Right lung (tissue), 10 donors: ENCODE measurements at places on chromosomes 5 and 9. TPM values are rescaled to one million over a fixed set of nuclear protein-coding genes. Genes with fewer than 3 reads are reported as not detected.
A peak's percentile ranks its signal among the peaks of the same experiment; 100 is the strongest.

The SH2D3C gene
- 33.2 TPM for polyA plus RNA-seq

The C9orf57 gene
- polyA plus RNA-seq, result not detected

DNA sequence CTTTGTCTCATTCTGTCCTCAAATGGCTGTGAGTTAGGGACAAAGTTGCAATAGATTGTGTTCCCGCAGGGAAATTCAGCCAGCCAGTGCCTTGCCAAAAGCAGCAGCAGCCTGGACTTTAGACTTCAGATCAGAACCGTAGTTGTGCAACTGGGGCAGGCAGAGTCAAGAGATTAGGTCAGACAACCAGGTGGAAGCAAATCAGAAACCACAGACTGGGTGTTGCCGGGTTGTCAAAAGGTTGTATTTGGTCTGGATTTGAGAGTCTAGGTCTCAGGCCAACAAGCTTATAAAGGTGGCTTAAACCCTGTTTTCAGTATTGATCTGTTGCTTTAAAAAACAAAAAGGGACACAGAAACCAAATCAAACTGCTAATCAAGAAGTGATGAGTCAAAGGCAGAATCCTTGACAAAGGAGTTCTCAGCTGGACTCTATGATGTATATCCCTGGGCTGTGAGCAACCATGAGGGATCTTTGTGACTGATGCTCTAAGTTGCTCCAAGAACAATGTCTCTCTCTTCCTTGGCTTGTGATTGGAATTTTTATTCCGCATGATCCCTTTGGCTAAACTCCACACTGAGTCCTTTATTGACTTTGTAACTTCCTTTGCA lies 20.9 kb downstream of the RFK start:
- DNase-seq, result peak; percentile 32

- DNase-seq, result no peak
These were observed 55.6 kb downstream of the ATPSCKMT start for GRCh38 chr5:10194083-10194482.

GRCh38 chr5:169599451-169599850 lies 15.9 kb downstream of the SPDL1 start:
- no peak for DNase-seq

GRCh38 chr9:8133606-8134005 lies 334.0 kb upstream of the DMAC1 start:
- no peak for DNase-seq

DNA sequence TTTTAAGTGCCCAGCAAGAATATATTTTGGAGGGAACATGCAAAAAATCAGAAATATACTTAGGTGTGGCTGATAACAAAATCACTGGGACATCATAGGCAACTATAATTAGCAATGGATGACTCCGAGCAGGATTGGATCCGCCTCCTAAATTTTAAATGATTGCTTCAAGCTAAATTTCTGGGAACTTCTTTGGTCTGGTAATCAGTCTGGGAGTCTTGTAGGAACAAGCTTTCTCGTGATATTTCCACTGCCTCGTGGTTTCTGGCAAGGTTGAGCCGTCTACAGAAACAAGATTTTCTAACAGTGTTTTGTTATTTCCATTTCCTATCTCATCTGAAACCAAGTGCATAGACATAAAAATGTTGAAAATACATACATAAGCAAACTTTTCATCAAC lies 232.6 kb downstream of the BNC2 start:
- DNase-seq, result no peak

- DNase-seq, result no peak
These were observed 370.1 kb upstream of the TLE4 start for GRCh38 chr9:79201636-79202035.
